ENCODE measurements at places on chromosomes 3 and 15.

GRCh38 chr3:172687501-172687900 lies 23.4 kb downstream of the NCEH1 start:
- no peak for DNase-seq

- DNase-seq = no peak
Measured at GRCh38 chr3:58090351-58090750, 82.1 kb downstream of the FLNB start.

DNA sequence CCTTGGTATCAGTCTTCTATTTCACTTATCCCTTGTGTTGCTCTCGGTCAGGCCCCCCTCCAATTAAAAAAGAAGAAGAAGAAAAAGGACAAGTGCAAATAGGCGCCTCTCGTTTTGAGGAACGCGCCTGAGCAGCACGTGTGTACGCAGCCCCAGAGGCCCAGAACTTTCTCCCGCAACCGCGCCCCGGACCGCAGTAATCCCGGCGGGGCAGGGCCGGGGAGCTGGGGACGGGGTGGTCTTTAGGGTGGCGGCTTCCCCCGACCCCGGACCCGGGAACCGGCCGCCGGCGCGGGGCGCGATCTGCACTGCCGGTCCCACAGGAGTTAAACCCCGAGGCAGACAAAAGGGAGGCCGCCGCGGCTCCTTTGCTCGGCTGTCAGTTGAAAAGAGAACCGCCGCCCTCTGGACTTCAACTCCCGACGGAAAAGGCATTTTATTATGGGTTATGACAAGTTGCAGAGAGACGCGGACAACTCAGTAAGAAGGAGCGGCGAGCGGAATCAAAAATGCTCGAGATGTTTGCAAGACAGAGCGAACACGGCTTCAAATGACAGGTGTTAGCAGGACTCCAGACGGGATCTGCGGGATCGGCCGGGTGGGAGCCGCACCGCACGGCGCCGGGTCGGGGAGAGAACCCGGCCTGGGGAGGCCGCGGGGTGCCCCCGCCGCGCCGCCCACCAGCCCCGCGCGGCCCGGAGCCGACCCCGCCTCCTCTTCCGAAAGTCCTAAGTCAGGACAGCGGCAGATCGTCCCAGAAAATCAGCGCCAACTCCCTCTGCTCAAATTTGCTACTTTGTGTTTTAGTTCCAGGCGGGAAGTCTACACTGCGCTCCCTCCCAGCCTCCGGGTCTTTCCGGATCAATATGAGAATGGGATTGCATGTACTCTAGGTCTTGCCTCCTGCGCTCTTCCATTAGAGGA lies 79.0 kb downstream of the NR2F2 start:
- no peak for DNase-seq

DNA sequence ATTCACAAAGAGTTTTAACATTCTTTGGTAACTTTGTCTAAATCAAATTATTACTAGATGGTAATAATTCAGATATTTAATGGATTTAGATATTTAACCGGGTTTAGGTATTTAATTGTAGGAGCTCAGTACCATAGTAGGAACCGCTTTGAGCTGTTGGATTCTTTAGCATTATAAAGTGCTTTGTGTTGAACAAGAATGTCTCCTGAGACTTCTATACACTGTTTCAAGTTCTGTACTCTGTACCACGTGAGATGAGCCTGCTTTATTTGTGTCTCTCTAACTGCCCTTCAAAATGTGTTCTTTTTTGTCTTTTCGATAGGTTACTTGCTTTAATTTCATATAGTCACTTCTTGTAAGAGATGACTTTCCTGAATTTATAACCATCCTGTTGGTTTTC lies 36.0 kb downstream of the ZFAND6 start:
- no peak for DNase-seq

DNA sequence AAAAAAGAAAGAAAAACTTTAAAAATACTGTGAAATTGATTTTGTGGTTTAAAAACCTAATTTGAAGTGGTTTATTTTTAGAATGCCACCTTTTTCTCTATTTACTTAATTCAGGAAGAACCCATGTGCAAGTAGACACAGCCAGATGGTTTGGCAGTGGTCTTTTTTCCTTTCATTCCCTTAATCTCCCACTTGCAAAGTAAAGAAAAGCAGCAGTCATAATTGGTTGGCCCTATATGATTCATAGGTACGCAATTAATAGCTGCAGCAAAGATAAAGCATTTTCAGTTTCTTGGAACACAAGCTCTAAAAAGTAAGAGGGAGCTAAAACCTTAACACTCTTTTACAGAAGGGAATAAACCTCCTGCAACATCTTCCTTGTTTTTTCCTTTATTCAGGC lies 115.3 kb downstream of the MECOM start:
- peak; percentile 38 for DNase-seq

- no peak for DNase-seq
Measured at GRCh38 chr3:175869404-175869803, 1010.3 kb downstream of the NAALADL2 start.

- DNase-seq = no peak
Measured at GRCh38 chr15:60096157-60096556, 92.0 kb downstream of the FOXB1 start.

- DNase-seq = no peak
Measured at GRCh38 chr15:77716632-77717332, 84.1 kb upstream of the LINGO1 start.

- DNase-seq = peak; percentile 95
Measured at GRCh38 chr3:71428841-71429596, 154.5 kb downstream of the FOXP1 start.

- no peak for DNase-seq
Measured at GRCh38 chr15:46343196-46343935, 708.5 kb downstream of the SQOR start.

GRCh38 chr3:54870423-54870822 lies 57.4 kb downstream of the LRTM1 start:
- DNase-seq = peak; percentile 70

DNA sequence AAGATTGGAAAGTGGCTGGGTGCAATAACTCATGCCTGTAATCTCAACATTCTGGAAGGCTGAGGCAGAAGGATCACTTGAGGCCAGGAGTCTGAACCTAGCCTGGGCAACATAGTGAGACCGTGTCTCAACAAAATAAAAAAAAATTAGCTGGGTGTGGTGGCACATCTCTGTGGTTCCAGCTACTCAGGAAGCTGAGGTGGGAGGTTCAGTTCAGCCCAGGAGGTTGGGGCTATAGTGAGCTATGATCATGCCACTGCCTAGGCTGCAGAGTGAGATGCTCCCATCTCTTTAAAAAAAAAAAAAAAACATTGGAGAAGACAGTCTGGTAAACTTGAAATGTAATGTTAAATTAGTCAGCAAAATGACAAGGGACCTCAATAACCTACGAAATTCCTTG lies 57.9 kb downstream of the STAG1 start:
- DNase-seq = no peak

GRCh38 chr15:51776952-51777569 lies 25.7 kb downstream of the TMOD2 start:
- DNase-seq = peak; percentile 94

- peak; percentile 51 for DNase-seq
Measured at GRCh38 chr3:171873580-171873979, 30.4 kb downstream of the TMEM212 start.

DNA sequence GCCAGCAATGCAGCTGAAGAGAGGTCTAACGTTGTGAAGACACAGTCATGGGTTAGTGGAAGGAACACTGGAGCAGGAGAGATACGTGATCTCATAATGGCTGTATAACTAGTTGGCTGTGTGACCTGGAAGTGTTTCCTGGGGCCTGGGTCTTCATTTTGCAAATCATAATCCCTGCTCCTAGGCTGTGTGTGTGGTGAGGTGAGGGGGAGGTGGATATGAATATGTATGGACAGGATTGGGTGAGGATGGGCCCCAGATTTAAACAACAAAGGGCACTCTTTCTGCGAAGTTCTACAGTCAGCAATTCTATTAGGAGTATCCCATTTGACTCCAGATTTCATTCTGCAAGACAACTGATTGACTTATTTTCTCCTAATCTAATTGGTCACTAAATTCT lies 41.3 kb downstream of the ANKRD28 start:
- DNase-seq = no peak

DNA sequence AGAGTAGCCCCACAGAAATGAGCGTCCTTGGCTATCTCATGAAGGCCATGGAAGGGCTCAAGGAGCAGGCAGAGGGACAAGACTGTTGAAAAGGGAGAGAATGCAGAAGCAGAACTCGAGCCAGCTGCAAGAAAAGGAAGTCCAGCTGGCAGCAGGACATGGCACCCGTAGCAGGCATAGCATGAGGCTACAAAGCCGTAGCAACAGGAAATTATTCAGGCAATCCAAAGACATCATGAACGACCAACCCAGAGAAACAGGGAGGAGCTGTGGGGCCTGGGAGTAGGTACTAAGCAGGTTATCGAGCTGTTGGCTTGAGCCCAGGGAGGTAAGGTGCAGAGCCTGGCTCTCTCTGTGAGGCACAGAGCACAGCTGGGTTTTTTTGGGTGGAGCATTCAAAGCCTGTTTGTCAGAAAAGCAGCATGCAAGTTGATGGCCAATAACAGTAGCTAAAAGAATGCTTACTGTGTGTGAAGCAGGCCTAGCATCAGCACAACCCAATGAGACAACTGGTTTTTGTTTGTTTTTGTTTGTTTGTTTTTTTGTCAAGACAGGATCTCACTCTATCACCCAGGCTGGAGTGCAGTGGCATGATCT lies 144.0 kb upstream of the SMAD3 start:
- no peak for DNase-seq

GRCh38 chr3:1848935-1849334 lies 249.7 kb upstream of the CNTN4 start:
- DNase-seq = peak; percentile 48

DNA sequence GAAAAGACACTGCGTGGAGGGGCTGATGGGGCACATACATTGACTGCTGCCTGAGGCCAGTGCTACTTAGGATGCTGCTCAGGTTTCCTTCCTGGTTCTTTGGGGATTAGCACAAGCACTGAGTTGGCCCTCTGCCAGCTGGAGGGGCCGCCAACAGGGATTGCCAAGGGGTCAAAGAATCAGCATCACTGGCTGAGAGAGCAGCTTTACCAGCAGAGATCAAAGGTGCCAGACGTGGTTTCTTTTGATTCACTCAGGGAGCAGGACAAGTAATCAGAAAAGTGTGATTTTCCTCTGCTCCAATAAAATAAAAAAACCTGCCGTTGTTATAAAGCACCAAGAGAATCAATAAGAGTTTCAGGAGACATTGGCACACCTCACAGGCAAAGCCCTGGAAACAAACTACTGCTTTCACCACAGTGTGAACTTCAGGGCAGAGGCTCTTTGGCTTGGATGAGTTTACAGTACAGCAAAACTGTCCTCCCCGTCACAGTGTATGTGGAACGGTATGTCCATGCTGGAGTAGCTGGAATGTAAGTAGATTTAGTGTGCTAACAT lies 45.8 kb upstream of the FSIP1 start:
- peak; percentile 22 for DNase-seq

- DNase-seq = no peak
Measured at GRCh38 chr3:36918050-36918449, 26.8 kb downstream of the TRANK1 start.

DNA sequence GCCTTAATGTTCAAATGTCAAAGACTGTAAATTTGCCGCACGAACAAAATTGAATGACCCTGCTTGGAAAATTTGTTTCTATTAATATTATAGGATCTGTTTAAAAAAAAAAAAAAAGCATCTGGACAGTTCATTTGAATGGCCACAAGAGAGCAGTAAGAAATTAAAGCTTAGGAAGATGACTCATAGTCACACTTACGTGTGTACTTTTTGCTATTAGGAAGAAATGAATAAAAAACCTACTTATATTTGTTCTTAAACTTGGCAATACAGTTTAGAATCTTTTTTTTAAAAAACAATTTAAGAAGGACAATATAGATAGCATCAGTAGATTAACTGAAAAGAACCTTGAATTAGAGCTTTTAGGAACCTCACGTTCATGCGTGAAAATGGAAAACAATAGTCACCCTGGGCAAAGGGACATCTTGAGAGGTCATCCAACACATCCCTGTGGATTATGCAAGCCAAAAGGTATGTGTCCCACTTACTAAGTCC lies 621.8 kb downstream of the MECOM start:
- DNase-seq = peak; percentile 78

DNA sequence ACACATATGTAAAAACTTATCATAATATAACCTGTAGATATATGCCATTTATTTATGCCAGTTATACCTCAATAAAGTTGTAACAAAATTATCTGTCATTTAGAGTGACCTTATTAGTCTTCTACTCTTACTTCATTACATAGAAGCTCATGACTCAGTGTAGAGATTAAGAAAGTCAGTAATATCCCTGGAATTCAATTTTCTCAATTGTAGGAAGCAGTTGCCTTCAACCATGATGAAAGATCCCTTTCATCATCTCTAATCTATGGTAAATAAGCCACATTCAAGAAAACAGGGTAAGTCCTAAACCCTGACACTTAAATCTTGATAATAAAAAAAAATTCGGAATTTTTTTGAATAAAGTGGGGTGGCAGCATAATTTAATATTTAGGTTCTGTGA lies 216.5 kb upstream of the PEX5L start:
- DNase-seq = peak; percentile 89

- no peak for DNase-seq
Measured at GRCh38 chr3:156445117-156446090, 109.5 kb downstream of the SSR3 start.

GRCh38 chr3:129827765-129828164 lies 65.7 kb downstream of the TMCC1 start:
- no peak for DNase-seq

- DNase-seq = peak; percentile 64
Measured at GRCh38 chr3:23928524-23928923, 11.6 kb downstream of the RPL15 start.

DNA sequence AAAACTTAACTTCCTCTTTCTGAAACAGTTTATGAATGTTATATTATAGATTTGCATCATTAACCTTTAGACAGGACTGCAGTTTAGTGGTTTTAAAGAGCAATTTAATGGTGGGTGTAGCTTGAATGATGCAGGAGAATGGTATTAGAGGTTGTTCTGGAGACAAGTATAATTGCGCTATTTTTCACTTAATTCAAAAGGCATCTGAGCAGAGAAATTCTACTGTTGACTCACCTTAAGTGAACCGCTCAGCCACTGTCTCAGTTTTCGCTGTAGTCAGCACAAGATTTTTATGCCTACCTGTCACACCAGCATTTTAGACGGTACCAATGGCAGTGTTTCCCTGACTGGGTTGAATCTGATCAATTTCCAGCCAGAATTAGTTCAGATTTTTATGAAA lies 348.8 kb upstream of the DCBLD2 start:
- peak; percentile 66 for DNase-seq

GRCh38 chr3:196537319-196537984 lies 22.3 kb upstream of the SMCO1 start:
- DNase-seq = peak; percentile 92

DNA sequence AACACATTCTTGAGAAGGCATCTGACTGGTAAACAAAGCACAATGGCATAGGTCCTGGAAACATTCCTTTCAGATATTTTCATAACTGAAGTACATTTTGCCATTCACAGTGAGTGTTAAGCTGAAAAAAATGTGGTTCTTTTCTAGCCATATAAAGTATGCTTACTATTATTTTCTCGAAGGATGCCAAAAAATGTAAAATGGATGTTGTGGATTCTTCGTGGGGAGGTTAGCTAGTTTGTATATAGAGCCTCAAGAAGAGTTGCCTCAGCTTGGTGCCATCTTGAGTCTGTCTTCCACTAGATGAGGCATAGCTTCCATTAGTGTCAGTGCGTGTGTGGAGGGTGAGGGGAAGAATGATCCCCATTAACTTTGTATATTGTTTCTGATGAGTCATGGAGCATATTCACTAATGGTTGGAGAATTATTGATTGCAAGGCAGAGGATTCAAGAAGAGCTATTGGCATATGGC lies 4.1 kb downstream of the MBNL1 start:
- peak; percentile 70 for DNase-seq

- DNase-seq = no peak
Measured at GRCh38 chr15:26166429-26166828, 303.3 kb upstream of the ATP10A start.

GRCh38 chr3:152323834-152324233 lies 55.1 kb downstream of the MBNL1 start:
- no peak for DNase-seq
